Sigmoid colon (tissue), 7 donors: ENCODE measurements at places on chromosomes 5 and 9. TPM values are rescaled to one million over a fixed set of nuclear protein-coding genes. Genes with fewer than 3 reads are reported as not detected.
A peak's percentile ranks its signal among the peaks of the same experiment; 100 is the strongest.

Gene F2RL1
- 0.27 TPM for total RNA-seq

DNA sequence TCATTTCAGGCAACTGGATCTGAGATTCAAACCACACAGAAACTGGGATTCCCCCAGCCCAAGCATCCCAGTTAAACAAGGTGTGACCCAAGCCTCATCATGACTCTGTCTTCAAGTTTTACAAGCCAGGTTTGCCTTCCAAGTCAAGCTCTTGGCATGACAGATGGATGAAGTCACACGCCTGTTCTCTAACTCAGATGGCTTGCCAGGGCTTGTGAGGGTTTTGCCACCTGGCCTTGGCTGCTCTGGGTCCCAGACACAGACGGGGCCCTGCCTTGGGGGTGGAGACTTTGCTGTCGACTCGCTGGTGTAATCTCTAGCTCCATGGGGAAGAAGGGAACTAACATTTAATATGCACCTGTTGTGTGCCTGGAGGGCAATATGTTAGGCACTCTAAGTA lies 95.8 kb upstream of the RARS1 start:
- no peak for DNase-seq
- H3K27ac ChIP-seq = no peak overlapping the region
- no peaks in the 10 kb centered on the region for H3K36me3 ChIP-seq
- no peaks in the 10 kb centered on the region for H3K27me3 ChIP-seq
- no peak overlapping the region for H3K4me3 ChIP-seq
- H3K4me1 ChIP-seq = no peaks in the 10 kb centered on the region

Gene OR1L1
- not detected for total RNA-seq

Gene SLC45A2
- not detected for total RNA-seq

Gene TRPM6
- not detected for total RNA-seq

Gene PCDHGB6
- total RNA-seq = 15.0 TPM

Gene FAM221B
- not detected for total RNA-seq

- H3K36me3 ChIP-seq = no peaks in the 10 kb centered on the region
- no peak overlapping the region for H3K4me3 ChIP-seq
- no peaks in the 10 kb centered on the region for H3K4me1 ChIP-seq
- no peak for DNase-seq
- no peak overlapping the region for H3K27ac ChIP-seq
- H3K27me3 ChIP-seq = no peaks in the 10 kb centered on the region
Observed at GRCh38 chr9:113979343-113980127, 98.6 kb downstream of the AMBP start.

Gene RNF183
- total RNA-seq = not detected

DNA sequence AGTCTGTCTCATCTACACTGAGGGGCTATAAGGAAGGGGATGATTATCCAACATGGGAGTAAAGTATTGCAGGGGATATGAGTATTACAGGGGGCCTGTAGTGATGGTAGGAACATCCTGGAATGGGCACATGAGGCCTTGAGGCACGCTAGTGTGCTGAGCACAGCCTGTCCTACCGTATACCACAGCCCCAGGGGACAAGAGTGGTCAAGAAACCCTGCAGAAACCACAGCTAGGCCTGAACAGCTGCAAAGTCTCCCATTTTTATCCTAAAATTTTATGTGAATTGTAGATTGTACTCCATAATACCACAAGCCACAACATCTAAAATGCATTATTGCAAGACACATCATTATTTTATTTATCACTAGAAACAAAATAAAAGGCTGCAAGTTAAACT lies 136.3 kb upstream of the ASTN2 start:
- no peak for DNase-seq
- H3K36me3 ChIP-seq = no peaks in the 10 kb centered on the region
- H3K4me1 ChIP-seq = no peaks in the 10 kb centered on the region
- H3K27me3 ChIP-seq = no peaks in the 10 kb centered on the region

Gene FGF10
- 25.8 TPM for total RNA-seq

DNA sequence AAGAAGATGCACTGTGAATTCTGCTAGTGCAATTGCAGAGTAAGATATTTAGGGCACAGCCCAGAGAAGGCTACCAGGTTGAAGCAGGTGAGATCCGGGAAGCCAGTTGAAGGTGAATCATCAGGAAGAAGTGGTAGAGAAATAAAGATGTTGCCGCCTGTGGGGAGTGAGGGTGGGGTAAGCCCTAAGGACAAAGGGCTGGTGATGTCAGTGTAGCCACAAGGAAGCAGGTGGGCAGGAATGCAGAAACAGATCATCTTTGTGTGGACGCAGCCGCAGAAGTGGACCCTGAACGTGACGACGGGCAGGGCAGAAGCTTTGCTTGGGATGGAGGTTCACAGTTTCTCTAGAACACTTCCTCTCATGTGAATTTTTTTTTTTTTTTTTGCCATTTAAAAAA lies 164.2 kb downstream of the ACTL7B start:
- H3K4me1 ChIP-seq = no peaks in the 10 kb centered on the region
- H3K27ac ChIP-seq = no peak overlapping the region
- no peak for DNase-seq
- no peaks in the 10 kb centered on the region for H3K36me3 ChIP-seq
- H3K27me3 ChIP-seq = no peaks in the 10 kb centered on the region

DNA sequence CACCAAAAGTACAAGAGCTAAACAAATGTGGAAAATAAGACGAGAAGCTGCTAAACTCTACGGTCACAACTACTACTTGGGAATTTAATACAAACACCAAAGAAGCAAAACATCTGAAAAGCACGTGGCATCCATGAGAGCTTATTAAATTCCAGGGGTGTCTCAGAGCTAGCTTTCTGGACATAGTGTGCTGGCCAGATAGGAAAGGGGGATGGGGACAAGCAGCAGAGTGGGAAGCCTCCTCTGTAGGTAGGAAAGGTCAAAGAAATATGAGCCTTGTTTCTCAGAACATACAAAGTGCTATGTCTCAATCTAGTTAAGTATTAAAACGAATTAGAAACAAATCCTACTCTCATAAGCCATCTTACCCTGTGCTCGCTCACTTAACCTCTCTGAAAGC lies 51.3 kb upstream of the GOLPH3 start:
- H3K27me3 ChIP-seq = no peaks in the 10 kb centered on the region
- H3K27ac ChIP-seq = peak overlapping the region; percentile 88

Gene GPR151
- total RNA-seq = not detected

GRCh38 chr9:2231101-2231500 lies 216.0 kb downstream of the SMARCA2 start:
- H3K27ac ChIP-seq = no peak overlapping the region
- no peaks in the 10 kb centered on the region for H3K27me3 ChIP-seq
- H3K4me3 ChIP-seq = no peak overlapping the region
- peaks cover 20% of the 10 kb centered on the region for H3K4me1 ChIP-seq
- H3K36me3 ChIP-seq = no peaks in the 10 kb centered on the region
- DNase-seq = no peak

- peaks cover 23% of the 10 kb centered on the region for H3K4me1 ChIP-seq
- peak overlapping the region; percentile 66 for H3K27ac ChIP-seq
Observed at GRCh38 chr9:16310278-16311110, 560.0 kb downstream of the BNC2 start.

DNA sequence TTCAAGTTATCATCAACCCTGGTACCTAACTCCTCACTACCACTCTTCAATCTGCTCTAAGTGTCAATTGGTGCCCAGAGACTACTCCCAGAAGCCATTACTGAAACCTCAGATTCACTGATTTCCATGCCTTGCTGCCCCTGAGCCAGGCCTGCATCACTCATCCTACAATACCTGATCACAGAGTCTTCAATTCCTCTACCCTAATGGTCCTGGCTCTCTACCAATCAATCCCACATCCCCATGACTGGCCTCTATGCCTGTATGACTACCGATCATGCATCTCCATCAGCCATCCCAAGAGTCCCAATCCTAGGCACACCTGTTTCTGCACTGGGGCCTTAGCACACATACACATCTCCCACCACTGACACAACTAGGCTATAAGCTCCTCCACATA lies 2.5 kb downstream of the ZNF484 start:
- peaks cover 6% of the 10 kb centered on the region for H3K4me1 ChIP-seq
- no peak overlapping the region for H3K27ac ChIP-seq
- H3K4me3 ChIP-seq = no peak overlapping the region
- no peak for DNase-seq
- no peaks in the 10 kb centered on the region for H3K27me3 ChIP-seq
- peaks cover 7% of the 10 kb centered on the region for H3K36me3 ChIP-seq

- no peak overlapping the region for H3K4me3 ChIP-seq
- peak; percentile 74 for DNase-seq
- peaks cover 39% of the 10 kb centered on the region for H3K4me1 ChIP-seq
- peak overlapping the region; percentile 2 for H3K27ac ChIP-seq
- H3K27me3 ChIP-seq = no peaks in the 10 kb centered on the region
Observed at GRCh38 chr5:135140446-135141204, 106.6 kb upstream of the PITX1 start.

Gene ANKRD18B
- total RNA-seq = not detected

DNA sequence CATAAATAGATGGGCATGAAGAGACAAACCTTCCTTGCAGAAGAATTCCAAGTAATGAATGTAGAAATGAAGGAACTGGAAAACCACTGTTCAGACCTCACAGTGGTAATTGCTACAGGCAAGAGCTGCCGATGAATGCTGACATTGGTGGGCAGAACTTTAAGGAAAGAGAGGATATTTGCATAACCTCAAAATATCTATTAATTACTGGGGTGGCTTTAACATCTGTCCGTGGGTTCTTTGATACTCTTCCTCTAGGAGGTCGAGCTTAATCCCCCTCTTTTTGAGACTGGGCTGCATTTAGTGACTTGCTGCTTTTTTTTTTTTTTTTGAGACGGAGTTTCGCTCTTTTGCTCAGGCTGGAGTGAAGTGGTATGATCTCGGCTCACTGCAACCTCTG lies 34.7 kb downstream of the LAMC3 start:
- H3K4me3 ChIP-seq = no peak overlapping the region
- no peak for DNase-seq
- no peak overlapping the region for H3K27ac ChIP-seq
- H3K27me3 ChIP-seq = no peaks in the 10 kb centered on the region
- no peaks in the 10 kb centered on the region for H3K36me3 ChIP-seq
- no peaks in the 10 kb centered on the region for H3K4me1 ChIP-seq

Gene BARHL1
- total RNA-seq = not detected

Gene FLT4
- 7.5 TPM for total RNA-seq

Gene NTRK2
- 2.1 TPM for total RNA-seq

GRCh38 chr9:92522983-92523970 lies 12.5 kb downstream of the ECM2 start:
- H3K27me3 ChIP-seq = no peaks in the 10 kb centered on the region
- H3K27ac ChIP-seq = no peak overlapping the region
- no peaks in the 10 kb centered on the region for H3K4me1 ChIP-seq
- H3K4me3 ChIP-seq = no peak overlapping the region
- no peak for DNase-seq

DNA sequence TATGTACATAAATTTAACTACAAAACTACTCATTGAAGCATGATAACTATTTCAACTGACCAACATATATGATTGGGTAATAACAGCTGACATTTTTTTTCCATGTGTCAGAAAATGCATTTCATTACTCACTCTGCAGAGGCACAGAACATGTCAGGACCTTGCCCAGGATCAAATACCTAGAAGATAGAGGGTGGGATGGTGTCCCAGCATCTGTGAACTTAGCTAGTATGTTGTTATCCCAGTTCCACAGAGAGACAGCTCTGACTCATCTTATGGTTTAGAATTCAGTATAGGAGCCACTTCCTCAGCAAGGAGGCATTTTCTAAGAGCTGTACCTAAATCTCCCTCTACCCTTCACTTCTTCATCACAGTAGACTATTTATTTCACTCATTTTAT lies 1198.6 kb upstream of the ACO1 start:
- no peak for DNase-seq
- H3K4me3 ChIP-seq = no peak overlapping the region
- H3K27me3 ChIP-seq = no peaks in the 10 kb centered on the region
- no peaks in the 10 kb centered on the region for H3K4me1 ChIP-seq
- no peak overlapping the region for H3K27ac ChIP-seq

Gene REEP5
- 69.2 TPM for total RNA-seq

- H3K36me3 ChIP-seq = no peaks in the 10 kb centered on the region
- H3K4me3 ChIP-seq = no peak overlapping the region
- H3K27ac ChIP-seq = no peak overlapping the region
Observed at GRCh38 chr5:969408-969839, 39.2 kb upstream of the NKD2 start.

- no peaks in the 10 kb centered on the region for H3K4me1 ChIP-seq
- H3K27me3 ChIP-seq = no peaks in the 10 kb centered on the region
- H3K36me3 ChIP-seq = no peaks in the 10 kb centered on the region
- H3K4me3 ChIP-seq = no peak overlapping the region
- no peak for DNase-seq
Observed at GRCh38 chr5:107378218-107378899, 292.4 kb downstream of the EFNA5 start.

GRCh38 chr5:65821966-65822365 lies 100.0 kb downstream of the NLN start:
- H3K4me3 ChIP-seq = no peak overlapping the region
- no peaks in the 10 kb centered on the region for H3K27me3 ChIP-seq
- DNase-seq = no peak
- H3K36me3 ChIP-seq = no peaks in the 10 kb centered on the region
- H3K27ac ChIP-seq = no peak overlapping the region

DNA sequence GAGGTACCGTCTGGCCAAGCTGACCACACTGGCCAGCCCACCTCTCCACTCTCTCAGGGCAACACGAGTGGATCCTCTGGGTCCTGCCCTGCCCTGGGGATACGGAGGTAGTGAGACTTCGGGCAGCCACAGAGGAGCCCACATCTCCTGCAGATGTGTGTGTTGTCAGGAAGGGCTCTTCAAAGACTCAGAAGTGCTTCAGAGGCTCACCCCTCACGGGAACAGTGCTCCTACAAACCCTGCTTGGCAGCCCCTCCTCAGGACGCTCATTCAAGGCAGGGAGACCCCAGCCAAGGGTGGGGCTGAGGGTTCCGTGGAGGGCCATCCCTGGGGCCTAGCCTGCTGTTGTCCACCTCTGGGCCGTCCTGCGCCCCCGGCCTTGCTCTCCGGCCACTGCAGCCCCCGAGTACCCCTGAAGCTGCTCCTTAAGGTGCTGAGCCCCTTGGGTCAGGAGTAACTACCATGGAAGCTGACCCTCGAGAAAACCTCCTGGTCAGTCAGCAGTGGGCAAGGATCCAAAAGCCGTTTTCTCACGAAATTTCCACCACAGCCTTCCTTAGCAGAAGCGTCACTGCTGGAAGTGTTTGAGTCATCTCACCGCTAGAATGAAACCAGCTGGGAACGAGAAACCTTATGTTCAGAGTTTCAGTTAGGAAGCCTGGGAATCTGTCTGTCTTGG lies 23.2 kb upstream of the LRRC14B start:
- no peaks in the 10 kb centered on the region for H3K27me3 ChIP-seq
- H3K4me3 ChIP-seq = no peak overlapping the region
- peak; percentile 62 for DNase-seq
- H3K27ac ChIP-seq = no peak overlapping the region
- no peaks in the 10 kb centered on the region for H3K4me1 ChIP-seq
- no peaks in the 10 kb centered on the region for H3K36me3 ChIP-seq

DNA sequence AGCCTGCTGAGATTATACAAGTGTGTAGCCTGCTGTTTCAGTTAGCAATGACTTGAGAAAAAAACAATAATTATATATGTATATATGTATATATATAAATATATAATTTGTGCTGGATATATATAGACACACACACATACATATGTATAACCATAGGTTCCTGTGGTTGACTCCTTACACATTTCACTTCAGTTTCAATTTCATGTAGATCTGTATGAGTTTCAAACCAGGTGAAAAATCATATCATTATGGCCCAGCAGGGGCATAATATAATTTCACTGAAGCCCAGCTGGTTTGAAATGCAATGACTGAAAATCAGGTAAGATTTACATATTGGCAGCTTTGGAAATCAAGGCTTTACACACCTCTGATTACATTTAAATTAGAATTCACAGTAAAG lies 690.4 kb upstream of the CDH18 start:
- H3K27ac ChIP-seq = no peak overlapping the region
- no peaks in the 10 kb centered on the region for H3K4me1 ChIP-seq
- DNase-seq = no peak
